ENCODE measurements at places on chromosomes 11 and 22.
A peak's percentile ranks its signal among the peaks of the same experiment; 100 is the strongest.

DNA sequence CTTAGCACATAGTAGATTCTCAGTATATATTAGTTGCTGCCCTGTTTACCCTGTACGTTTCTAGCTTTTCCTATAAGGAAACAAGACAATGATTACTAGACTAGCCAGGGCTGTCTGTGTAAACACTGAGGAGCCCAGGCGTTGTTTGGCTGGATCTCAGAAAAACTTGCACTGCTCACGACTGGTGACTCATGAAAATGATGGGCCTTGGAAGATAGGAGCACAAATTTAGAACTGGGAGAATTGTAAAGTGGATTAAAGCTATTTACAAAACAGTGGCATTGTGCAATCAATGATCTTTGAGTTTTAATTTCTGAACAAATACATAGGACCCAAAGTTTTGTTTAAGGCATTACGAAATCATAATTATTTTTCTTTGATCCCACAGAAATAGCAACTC, 276.9 kb downstream of the FAM76B start:
- peak; percentile 91 for DNase-seq

DNA sequence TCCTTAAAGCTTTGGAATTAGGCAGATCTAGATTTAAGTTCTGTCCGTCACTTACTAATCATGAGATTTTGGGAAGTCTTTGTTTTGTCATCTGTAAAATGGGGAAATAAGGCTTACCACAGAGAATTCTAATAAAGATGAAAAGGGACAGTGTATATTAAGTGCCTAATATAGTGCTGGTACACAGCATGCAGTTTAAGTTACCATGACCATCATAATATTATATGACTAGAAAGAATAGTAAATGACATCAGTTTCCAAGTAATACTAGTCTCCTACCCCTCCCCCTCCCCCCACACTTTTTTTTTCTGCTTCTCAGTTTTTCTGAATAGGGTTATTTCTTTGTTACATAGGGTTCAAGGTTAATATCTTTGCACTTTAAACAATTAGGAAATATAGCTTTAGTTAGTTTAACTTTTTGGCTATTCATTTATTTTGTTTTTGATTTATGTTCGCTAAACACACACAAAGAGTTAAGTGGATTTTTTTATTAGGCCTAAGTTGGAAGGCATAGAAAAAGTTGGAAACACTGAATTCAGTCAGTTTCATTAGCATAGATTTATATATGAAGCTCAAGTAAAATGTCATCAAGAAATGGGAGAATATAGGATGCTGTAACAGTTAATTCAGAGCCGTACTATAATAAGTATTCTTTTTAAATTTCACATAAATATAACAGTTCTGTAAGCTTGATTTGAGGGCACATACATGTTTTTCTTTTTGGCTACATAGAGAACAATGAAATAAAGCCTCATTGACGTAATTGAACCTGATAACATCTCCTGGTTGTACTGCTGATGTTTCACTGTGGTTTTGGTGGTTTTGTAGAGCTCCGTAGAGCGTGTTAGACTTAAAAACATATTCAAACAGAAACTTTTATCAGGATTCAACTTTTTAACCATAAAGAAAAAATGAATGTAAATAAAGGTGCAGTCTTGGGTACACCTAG, 121.2 kb downstream of the PDE3B start:
- DNase-seq = no peak

- no peak for DNase-seq
These were observed 2.8 kb upstream of the TTC12 start for GRCh38 chr11:113311536-113311935.

DNA sequence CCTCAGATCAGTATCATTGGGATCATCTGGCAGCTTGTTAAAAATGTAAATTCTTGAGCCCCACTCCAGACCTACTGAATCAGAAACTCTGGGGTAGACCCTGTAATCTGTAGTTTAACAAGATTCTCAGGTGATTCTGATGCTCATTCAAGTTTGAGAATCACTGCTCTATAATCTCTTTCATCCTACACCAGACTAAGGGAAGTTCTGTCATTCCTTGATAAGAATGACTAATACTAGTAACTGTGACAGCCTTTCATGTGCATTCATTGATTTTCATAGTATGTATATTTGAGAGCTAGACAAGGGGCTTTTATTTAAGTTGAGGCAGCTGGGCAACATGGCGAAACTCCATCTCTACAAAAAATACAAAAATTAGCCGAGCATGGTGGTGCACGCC, 30.0 kb downstream of the NAT10 start:
- DNase-seq = no peak

DNA sequence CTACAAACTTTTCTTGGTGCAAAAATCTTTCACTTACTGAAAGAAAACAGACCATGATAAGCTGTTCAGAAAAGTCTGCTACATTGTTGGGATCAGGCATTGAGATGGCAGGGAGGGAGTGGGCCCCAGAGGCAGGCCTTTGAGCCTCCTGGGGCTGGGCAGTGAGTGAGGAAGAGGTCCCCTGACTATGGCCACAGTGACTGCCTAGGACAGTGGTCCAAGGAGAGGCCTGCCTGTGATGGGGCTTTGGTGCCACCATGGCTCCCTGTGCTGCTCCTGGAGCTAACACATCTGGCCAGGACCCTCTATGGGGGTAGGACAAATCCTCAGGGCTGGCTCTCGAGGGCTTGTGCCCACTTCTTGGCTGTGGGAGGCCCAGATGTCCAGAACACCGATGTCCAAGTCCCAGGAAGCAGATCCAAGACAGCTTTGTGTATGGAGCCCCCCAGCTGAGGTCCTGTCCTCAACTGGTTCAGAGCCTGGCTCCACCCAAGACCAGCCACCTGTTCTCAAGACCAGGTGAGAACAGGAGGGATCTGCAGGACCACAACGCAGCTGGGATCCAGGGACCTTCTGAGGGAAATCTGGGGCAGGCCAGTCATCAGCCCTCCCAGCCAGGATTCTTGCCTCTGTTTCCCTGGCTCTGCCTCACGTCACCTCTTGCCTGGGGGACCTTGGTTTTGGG, 36.9 kb downstream of the PPM1F start:
- DNase-seq = no peak
